Fibroblast of skin of abdomen (primary cell): ENCODE measurements at places on chromosomes 2 and 18.

- peak; percentile 85 for DNase-seq
These were observed 70.2 kb upstream of the SH3BP4 start for GRCh38 chr2:234881413-234882241.

DNA sequence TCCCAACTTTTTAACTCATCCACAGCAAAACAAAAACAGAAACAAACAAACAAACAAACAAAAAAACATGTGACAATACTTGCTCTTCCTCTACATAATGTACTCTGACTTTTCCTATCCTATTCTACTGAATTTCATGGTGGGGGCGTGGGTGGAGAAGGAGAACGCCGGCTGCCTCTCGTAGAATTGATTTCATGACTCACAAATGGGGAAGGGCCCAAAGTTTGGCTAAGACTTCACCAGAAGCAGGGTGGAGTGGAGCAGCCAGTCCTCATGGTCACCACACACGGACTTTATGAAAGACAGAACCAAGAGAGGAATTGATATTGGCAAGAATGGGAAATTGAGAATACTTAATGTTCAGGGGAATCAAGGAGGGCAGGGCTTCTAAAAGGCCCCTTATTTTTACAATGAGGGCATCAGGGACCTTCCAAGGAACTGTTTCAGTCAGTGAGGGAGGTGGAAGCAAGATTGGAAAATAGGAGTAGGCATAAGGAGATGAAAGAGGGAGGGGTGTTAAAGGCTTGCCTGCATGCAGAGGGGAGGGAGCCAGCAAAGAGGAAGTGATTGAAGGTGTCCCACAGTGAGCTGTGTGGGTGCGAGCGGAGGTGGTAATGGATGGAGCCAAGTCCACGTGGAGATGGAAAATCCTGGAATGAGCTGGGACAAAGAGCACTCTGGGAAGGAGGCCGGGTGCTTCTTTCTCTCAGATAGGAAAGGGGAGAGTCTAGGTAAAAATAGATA is 27.9 kb downstream of the MARCHF4 start:
- no peak for DNase-seq

- DNase-seq, result peak; percentile 3
These were observed 40.9 kb downstream of the LRATD1 start for GRCh38 chr2:14673351-14673875.

- no peak for DNase-seq
These were observed 2176.3 kb upstream of the CELF4 start for GRCh38 chr18:39741755-39742466.

DNA sequence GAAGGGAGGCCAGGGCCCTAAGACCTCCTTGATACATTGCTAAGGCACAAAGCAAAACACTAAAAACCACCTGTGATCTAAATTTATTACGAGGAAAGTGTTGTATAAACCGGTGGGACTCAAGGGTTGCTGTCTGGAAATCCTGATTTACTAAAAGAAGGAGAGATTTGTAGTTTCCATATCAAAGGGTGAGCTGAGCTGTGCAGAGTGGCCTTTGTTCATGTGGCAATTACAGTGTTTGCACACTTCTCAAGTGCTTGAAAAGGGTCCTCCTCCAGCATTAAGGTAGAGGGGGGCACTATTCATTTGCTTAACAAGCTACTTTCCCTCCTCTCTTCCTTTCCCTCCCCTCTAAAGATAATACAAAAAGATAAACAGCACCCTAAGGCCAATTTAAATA is 30.5 kb upstream of the ITGA4 start:
- DNase-seq, result no peak

DNA sequence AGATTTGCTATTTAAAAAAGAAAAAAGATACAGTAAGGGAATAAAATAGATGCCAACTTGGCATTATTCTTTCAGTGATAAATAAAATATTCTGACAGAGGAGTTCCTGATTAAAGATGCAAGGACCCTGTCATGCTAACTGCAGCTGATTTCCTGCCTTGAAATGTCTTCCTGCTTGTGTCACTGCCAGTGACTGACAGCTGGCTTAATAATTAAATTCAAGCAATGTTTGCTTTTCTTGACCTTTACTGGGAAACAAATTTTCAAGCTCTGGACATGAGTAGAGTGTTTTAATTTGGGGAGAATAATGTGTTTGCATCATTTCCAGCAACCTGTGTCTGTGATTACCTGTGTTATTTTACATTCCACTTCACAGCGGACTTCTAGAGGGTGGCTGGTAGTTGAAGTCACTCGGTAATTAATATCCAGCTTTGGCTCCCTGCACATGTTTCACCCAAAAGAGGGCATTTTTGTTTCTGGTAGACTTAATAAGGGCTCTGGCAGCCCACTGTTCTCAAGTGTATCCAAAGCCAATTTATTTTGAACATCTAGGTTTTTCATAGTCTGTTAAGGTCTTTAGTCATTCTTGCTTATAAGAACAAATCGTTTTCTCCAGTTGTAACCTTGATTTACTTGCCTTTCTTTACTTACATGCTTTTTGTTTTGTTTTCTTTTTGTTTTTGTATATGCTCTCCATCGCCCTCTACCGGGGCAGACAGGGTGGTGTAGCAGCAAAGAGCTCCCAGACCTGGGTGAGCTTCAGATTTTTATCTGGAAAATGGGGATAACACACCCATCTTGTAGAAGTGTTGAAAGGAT is 48.5 kb upstream of the PROKR1 start:
- peak; percentile 29 for DNase-seq

GRCh38 chr2:127421871-127422558 is 3.8 kb downstream of the PROC start:
- DNase-seq, result no peak

GRCh38 chr2:3399829-3400228 is 20.3 kb downstream of the TRAPPC12 start:
- DNase-seq, result no peak

DNA sequence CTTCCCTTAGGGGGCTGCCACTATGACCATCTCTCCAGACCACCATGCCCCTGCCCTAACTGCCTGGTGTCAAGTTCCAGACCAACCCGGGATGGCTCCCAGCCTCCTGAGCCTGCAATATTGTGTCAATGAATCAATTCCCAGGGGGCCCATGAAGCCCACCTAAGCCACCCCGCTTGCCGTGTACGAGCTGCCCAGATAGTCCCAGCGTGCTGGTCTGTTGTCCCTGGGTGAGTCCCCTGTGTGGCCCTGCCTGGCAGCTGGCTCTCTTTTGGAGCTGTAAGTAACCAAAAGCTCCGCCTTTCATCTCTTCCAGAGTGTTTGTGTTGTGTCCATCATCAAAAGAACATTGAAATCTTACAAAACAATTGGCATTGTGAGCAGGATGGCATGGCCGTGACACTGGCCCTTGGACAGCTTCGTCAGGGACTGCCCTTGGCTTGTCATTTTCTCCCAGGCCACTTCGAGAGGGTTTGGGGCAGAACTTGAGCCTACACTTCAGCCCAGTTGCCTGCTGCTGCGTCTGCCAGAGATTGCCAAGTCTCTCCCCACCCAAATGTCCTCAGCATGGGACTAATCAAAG is 11.3 kb upstream of the MAL start:
- DNase-seq, result no peak

- DNase-seq, result no peak
These were observed 574.7 kb upstream of the ID2 start for GRCh38 chr2:8107150-8107549.

GRCh38 chr2:120552800-120553481 is 182.7 kb upstream of the GLI2 start:
- peak; percentile 35 for DNase-seq

DNA sequence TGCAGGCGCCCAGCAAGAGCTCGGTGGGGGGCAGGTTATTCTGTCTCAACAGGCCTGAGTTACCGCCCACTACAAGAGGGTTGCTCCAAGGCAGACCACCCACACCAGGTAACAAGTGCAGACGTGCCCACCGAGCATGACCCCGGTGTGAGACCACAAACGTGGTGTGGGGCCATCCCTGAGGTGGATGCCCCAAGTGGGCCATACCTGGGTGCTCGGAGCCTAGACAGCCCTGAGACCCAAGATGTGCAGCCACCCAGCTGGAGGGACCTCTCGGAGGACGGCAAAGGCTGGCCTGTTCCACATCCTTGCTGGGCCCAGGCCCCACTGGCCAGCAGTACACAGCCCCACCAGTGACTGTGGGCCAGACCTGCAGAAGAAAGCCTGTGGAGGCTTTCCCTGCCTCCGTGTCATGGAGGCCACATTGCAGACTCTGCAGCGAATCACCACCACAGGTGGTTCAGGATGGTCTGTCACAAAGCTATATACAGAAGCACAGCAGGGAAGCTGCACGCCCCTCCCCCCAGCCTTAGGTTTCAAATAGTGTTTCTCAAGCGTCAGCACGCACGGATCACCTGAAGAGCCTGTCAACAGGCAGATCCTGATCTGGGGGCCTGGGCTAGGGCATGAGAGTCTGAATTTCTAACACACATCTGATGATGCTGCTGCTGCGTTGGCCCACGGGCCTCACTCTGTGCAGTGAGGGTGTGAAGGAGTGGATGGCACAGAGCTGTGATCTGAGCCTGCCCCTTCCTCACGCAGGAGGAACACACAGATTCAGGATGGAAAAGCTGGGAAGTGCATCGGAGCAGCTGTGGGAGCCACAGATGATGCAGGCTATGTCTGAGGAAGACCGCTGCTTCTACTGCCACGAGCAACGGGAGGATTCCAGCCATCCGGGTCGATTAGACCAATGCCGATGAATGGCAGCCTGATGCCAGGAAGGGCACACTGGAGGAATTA is 96.8 kb downstream of the UXS1 start:
- DNase-seq, result no peak

- no peak for DNase-seq
These were observed 7.2 kb downstream of the ARPC2 start for GRCh38 chr2:218224186-218224585.

GRCh38 chr2:101263377-101263800 is 10.7 kb downstream of the CNOT11 start:
- DNase-seq, result no peak

DNA sequence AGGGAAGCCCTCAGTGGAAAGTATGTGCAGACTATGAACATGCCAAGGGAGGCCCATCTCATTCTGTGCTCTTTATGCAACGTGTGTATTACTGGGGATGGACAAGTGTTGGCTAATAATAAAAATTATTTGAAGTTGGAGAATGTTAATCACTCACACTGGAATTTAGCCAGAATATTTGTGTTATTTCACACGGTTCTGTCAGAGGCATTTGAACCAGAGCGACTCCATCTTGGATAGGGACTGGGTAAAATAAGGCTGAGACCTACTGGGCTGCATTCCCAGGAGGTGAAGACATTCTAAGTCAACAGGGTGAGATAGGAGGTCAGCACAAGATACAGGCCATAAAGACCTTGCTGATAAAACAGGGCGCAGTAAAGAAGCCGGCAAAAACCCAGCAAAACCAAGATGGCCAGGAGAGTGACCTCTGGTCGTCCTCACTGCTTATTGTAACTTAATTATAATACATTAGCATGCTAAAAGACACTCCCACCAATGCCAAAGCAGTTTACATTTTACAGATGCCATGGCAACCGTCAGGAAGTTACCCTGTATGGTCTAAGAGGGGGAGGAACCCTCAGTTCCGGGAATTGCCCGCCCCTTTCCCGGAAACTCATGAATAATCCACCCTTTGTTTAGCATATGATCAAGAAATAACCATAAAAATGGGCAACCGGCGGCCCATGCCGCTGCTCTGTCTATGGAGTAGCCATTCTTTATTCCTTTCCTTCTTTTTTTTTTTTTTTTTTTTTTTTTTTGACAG is 2.6 kb upstream of the FZD5 start:
- peak; percentile 18 for DNase-seq

GRCh38 chr18:75612456-75612855 is 185.0 kb upstream of the SMIM21 start:
- DNase-seq, result no peak

GRCh38 chr2:10922307-10923007 is 10.7 kb downstream of the KCNF1 start:
- DNase-seq, result no peak

- no peak for DNase-seq
These were observed 160.7 kb downstream of the ALPK2 start for GRCh38 chr18:58468191-58468590.

- no peak for DNase-seq
These were observed 90.1 kb downstream of the TCF4 start for GRCh38 chr18:55497825-55498403.

DNA sequence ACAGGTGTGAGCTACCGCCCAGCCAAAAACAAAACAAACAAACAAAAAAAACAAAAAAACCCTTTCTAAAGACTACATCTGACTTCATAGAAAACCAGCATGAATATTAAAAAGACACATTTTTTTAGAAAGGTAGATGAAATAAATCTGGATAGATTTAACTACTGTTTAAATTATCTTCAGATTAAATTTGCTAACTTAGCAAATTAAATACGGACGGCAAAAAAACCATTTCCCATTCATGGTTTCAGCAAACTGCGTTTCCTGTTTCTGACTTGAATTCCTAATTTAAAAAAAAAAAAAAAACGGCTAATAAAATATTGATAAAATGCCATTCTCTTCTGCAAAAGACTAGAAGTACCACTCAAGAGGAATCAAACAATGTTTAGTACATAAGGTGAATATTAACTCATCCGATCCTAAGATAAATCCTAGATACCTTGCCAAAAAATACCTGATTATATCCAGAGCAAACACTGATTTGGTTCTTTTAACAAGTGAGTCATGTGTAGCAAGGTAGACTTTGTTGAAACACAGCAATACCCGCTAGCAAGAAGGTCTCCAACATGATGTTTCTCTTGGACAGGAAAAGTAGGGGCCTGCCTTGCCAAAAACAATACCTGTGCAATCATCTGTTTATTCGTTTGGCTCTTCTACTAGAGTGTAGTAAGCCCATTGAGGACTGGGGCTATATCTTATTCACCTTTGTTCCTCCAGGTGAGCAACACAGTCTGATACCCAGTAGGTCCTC is 96.2 kb downstream of the BARD1 start:
- no peak for DNase-seq

DNA sequence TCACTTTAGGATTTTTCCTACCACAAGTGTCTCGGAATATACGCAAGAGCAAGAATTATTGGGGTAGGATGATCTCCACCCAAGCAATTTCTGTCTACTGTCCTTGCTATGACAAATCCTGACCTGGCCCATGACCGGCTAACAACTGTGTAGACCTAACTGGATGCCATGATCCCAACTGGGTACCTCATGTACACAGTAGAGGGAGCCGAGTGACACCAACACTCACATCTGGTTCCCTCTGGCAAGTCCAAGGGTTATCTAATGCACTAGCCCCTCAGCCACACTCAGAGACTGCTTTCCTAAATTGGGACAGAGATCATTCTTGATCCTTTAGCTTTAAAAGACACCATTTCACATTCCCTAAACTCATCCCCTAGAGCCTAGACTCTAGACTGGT is 60.7 kb upstream of the ZNF532 start:
- DNase-seq, result no peak

DNA sequence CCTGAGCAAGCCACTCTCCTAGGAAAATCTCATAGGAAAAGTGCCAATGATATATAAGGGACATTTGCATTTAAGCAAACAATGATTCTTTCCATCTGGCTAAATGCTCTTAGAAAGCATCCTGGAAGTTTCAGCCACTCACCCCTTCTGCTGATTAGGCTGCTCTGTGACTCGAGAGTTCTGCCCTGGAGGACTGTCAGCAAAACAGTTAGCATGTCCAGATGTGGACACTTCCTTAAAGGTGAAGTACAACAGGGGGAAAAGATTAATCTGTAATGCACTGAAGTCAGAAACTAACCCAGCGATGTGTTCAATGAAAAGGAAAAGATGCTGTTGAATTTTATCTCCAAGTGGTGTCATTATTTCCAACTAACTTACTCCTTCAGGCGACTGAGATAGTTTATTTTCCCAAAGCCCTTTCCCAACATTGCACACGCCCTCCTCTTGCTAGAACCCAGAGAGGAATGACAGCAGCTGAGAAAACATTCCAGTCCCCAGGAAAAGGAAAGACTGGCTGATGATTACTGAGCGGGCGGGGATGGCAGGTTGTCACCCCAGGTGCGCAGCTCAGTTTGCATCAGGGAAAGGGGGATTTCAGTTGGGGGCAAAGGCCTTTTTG is 214.0 kb downstream of the SS18 start:
- no peak for DNase-seq
